ENCODE measurements at places on chromosomes 4 and X.

DNA sequence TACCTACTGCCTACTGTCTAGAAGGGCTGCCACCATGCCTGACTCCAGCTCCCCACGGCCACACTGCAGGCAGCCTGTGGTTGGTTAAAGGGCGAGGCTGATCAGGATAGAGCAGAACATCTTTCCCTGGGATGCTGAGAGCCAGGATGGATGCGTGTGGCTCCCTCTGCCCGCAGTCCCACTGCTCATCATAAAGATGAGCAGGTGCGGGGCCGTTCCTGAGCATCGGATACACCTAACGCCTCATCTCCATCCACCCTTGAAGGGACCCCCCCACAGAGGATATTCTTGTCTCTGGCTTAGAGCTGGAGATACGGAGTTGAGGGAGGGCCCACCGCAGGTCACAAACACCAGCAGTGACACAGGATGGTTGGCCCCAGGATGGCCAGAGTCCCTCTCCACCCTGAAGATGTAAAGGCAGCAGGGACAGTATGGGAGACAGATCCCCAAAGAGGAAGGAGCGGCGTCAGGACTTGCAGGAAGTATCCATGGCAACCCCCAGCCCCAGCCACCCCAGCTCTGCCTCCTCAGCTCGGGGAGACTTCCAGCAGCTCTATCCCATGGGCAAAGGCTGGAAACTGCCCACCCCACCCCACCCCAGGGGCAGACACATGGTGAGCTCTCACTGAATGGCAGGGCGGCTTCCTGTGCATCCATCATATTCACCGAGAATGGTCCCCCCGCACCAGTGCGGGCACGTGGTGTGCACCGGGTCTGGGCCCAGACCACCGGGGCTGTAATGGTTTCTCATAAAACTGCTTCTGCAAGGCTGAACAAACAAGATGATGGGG is 19.3 kb downstream of the PPP2R2C start:
- ATAC-seq = no peak

- ATAC-seq = no peak
Measured at GRCh38 chr4:5211282-5211839, 160.1 kb downstream of the STK32B start.

DNA sequence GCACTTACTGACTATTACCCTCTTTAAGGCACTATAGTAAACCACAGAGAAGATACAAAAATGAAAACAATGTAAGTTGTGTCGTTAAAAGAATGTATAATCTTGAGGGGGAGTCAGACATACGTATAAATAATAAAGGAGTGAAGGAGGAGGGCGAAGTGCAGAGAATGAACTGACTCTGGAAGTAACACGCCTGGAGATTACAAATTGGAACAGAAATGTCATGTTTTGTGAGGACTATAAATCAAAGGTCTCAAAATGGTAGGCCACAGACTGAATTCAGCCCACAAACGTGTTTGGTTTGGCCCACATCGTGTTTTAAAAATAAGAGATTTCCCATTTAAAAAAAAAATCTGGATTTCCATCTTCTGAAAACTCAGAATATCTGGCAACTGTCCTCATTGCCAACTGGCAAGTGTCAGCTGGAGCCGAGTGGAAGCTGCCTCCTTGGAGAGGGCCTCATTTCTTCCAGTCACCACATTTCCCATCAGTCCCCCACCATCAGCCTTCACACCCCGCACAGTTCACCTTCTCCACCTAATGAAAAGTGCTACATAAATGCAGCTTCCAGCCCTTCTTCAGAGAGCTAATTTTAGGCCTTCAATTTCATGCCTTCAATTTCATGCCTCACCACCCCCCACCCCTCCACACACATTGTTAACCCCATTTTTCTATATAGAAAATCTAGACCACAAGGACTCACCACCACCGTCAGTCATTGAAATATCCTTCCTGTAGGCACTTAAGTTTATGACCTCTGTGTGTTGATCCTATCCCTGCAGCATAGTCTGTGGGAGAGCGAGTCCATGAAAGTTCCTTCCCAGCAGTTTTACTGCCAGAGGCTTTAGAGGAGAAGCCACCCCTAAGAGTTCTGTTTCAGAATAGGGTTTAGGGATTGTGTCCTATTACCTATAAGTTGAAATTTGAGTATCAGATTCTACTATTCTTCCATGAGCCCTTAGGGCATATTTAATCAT is 32.0 kb upstream of the COL25A1 start:
- ATAC-seq = no peak

DNA sequence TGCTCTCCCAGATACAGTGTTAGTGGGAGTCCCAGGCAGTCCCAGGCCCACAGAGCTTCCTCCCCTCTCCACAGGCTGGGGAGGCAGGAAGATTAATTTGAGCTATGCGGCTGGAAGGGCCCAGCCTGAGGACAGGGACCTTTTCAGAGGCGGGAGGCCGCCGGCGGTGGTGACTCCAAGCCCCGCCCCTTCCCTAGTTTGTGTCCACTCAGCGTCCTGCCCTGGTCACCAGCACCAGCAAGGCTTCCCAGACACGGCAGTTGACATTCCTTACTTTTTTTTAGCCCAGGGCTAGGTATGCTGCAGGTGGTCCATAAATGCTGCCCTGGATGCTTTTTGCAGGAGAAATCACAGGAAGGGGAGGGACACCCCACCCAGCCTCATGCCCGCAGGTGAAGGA is 67.7 kb upstream of the LRPAP1 start:
- no peak for ATAC-seq

- no peak for ATAC-seq
Measured at GRCh38 chr4:96355414-96355813, 515.5 kb downstream of the PDHA2 start.

- ATAC-seq = peak; percentile 70
Measured at GRCh38 chr4:147768113-147768512, 36.2 kb downstream of the ARHGAP10 start.

- ATAC-seq = no peak
Measured at GRCh38 chr4:22465349-22465748, 50.5 kb downstream of the ADGRA3 start.
